Hematopoietic multipotent progenitor cell treated with erythropoietin and hydrocortisone succinate and interleukin-3 and kit ligand, for 4 days (in vitro differentiated cells): ENCODE measurements at places on chromosomes 2 and 18.
A peak's percentile ranks its signal among the peaks of the same experiment; 100 is the strongest.

- DNase-seq = peak; percentile 74
These were observed 40.0 kb downstream of the DNMT3A start for GRCh38 chr2:25301453-25302352.

DNA sequence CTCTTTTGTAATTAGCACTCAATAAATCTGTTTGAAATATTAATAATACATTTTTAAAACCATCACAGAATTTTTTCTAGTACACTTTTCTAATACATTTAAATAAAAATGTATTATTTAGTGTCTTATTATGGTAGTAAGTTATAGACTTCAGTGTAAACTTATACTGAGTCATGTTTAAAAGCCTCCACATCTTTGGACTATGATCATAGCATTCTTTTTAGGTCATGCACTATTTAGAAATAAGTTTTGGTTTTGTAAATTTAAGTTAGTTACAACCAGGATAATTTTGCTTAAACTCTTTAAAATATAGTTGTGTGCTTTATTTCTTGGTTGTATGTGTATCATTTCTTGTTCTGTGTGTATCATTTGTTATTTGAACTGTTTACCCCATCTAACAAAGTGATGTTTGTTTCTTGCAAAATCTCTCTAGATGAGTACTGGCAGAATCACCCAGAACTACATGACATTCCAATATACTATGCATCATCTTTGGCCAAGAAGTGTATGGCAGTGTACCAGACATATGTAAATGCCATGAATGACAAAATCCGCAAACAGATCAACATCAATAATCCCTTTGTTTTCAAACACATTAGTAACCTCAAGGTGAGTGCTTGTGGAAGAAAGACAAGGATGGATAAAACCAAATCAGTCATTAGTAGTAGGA, 16.7 kb downstream of the CPSF3 start:
- DNase-seq = no peak

GRCh38 chr18:50209311-50209710, 14.4 kb upstream of the MYO5B start:
- DNase-seq = no peak

DNA sequence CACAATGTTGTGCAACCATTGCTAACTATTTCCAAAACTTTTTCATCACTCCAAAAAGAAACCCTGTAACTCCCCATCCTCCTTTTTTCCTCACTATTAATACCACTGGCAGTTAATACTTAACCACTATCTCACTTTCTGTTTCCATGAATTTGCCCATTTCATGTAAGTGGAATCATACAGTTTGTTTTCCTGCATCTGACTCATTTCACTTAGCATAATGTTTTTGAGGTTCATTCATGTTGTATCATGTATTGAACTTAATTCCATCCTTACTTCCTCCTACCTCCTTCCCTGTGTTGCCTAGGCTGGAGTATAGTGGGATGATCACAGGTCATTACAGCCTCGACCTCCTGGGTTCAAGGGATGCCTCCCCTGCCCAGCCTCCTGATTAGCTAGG, 68.3 kb downstream of the FAM117B start:
- no peak for DNase-seq

DNA sequence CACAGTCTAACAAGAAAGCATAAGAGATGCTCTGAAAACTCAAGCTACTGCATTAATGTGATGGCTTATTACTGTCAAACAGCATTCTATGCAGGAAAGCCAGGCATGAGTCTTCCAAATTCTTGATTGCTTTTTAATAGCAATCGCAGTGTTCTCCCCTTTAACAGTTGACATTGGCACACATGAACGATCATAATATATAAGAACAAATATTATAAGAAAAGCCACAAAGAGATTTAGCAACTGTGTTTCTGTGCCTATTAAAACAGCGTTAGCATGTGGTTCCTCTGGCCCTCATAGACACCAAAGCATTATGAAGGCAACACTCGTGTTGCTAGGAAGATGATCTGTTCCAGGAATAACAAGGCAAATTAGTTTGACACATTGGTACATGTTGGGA, 245.0 kb downstream of the ACKR3 start:
- DNase-seq = no peak
